CD4-positive, alpha-beta T cell treated with Interleukin-4 for 4 hours (primary cell): ENCODE measurements at places on chromosomes 1 and 21.

- DNase-seq: no peak
Observed at GRCh38 chr1:30418061-30418938, 305.1 kb downstream of the MATN1 start.

GRCh38 chr1:25809929-25810328 lies 9.8 kb upstream of the MTFR1L start:
- no peak for DNase-seq

GRCh38 chr1:235105051-235106043 lies 23.3 kb downstream of the TOMM20 start:
- peak; percentile 47 for DNase-seq

- DNase-seq: no peak
Observed at GRCh38 chr21:15018382-15018781, 46.4 kb downstream of the NRIP1 start.

DNA sequence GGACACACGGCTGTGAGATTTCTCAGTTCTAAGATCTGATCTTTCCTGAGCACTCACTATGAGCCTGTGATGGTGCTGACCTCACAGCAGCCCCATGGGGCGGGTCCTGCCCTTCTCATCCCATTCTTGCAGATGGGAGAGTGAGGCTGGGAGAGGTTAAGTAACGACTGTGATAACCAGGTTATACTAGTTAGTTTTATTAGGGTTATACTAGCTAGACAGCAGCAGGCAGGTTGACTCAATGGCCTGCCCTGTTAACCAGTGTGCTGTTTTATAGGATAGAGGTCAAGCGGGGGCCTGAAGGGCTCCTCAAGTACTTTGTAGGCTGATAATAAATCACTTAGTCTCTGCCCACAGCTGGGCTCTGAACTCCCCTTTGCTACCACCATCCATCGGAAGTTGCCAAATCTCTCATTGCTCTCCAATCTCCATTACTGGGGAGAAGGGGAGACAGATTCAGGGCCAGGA lies 4.8 kb downstream of the CNTN2 start:
- DNase-seq: no peak

DNA sequence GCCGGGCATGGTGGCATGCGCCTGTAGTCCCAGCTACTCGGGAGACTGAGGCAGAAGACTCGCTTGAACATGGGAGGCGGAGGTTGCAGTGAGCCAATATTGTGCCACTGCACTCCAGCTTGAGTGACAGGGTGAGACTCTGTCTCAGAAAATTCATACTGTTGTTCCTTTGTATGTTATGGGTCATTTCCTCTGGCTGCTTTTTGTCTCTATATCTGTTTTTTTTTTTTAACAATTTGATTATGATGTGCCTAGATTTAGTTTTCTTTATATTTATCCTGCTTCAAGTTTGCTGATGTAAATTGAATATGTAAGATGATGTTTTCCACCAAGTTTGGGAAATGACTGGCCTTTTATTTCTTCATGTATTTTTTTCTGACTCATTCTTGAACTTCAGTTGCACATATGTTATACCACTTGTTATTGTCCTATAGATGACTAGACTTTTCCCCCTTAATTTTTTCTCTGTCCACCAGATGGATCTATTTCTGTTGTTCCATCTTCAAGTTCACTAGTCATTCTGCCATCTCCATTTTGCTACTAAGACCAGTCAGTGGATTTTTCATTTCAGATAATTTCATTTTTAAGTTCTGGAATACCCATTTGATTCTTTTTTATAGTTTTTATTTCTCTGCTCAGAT lies 173.5 kb downstream of the GALNT2 start:
- DNase-seq: no peak

GRCh38 chr1:195866781-195867222 lies 741.4 kb downstream of the KCNT2 start:
- no peak for DNase-seq

GRCh38 chr1:177873238-177873637 lies 96.6 kb downstream of the SEC16B start:
- DNase-seq: no peak

DNA sequence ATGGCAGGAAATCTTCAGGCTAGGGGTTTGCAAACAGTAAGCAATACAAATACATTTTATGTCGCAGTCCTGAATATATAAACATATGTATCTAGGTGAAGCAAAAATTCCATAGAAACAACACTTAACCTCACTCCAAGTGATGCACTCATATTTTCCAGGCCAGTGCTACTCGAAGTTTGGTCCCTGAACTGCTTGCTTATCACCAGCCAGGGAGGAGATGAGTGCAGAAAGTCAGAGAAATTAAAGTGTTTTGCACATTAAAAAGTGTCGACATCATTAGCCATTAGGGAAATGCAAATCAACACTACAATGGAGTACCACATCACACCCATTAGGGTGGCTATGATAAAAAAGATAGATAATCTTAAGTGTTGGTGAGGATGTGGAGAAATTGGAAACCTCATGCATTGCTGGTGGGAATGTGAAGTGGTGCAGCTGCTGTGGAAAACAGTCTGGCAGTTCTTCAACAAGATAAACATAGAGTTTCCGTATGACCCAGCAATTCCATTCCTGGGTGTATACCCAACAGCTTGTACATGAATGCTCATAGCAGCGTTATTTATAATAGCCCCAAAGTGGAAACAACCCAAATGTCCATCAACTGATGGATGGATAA lies 70.5 kb upstream of the CSF1 start:
- no peak for DNase-seq

GRCh38 chr1:179142889-179143299 lies 61.0 kb downstream of the TOR3A start:
- peak; percentile 3 for DNase-seq

- no peak for DNase-seq
Observed at GRCh38 chr1:16981269-16981849, 939 bp upstream of the MFAP2 start.

DNA sequence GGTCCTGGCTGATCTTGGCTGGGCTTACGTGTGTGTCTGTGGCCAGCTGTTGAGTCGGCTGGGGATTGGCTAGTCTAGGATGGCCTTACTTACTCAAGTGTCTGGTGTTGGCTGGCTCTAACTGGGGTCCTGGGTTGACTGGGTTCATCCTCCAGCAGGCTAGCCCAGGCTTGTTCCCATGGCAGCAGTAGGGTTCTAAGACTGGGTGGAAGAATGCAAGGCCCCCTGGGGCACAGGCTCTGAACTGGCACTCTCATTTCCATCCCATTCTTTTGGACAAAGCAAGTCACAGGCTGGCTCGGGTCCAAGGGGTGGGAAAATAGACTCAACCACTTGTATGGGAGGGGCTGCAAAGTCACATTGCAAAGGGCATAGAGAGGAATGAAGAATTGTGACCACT lies 7.9 kb upstream of the OPRD1 start:
- DNase-seq: no peak

DNA sequence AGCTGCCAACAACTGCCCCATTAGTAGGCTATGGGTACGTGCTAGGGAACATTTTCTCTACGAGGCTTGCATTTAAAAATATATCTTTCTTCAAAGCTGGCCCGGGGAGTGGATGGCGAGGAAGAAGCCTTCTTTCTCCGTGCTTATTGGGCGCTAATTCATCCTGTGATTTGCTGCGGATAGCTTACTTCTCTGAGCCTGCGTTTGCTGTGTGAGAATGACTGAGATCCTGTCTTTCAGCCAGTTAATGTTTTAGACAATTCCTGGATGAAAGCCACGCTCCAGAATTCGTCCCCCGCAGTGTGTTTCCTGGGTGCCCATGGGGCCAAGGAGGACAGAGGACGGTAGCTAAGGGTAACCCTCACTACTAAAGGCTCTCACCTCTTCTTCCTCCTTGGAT lies 57.8 kb upstream of the TARBP1 start:
- no peak for DNase-seq

DNA sequence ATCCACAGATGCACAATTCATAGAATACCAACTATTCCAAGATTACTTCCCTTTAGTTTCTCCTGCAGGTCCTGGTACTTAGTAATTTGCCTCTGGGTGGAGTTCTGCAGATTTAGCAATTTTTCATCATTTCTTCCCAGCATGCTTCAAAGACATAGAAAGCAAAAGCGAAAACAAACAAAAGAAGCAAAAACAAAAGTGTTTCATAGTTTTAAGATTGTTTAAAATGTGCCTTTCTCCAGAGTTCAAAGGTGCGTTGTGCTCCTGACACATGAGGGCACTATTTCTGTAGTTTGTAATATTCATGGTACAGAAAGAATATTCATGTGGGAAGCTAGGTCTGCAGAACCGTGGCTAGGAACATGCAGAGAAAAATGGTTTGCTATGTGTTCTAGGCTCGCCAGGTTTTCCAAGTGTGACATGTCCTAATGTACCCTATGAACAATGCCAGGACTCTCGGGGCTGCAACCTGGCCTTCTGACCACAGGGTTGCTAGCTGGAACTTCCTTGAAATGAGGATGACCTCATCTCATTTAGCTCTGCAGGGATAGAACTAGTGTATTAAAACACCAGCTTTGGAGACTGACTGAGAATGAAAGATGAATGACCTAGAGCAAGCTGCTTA lies 30.0 kb upstream of the RCSD1 start:
- DNase-seq: peak; percentile 74

- no peak for DNase-seq
Observed at GRCh38 chr1:176694713-176695112, 231.7 kb downstream of the PAPPA2 start.

DNA sequence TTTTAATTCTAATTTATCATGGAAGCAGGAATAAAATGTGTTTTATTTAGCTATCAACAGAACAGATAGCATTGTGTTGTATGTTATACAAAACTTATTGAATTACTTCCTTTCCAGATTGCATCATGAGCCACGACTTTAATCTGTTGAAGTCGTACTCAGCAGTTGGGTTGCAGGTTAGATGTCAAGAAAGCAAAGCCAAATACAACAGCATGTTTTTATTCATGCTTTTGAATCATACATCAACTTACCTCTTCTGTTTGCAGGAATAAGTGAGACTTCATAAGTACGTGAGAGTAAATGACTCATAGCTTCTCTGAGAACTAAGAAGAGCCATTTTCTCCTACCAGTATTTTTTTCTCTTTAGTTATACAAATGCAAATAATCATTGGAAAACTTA lies 110.8 kb upstream of the ADGRL4 start:
- DNase-seq: no peak

- no peak for DNase-seq
Observed at GRCh38 chr1:100494393-100495084, 43.4 kb upstream of the GPR88 start.

GRCh38 chr1:26820784-26821269 lies 5.7 kb upstream of the ZDHHC18 start:
- DNase-seq: peak; percentile 71

GRCh38 chr21:36135391-36136102 lies 668 bp downstream of the CBR3 start:
- DNase-seq: peak; percentile 63

DNA sequence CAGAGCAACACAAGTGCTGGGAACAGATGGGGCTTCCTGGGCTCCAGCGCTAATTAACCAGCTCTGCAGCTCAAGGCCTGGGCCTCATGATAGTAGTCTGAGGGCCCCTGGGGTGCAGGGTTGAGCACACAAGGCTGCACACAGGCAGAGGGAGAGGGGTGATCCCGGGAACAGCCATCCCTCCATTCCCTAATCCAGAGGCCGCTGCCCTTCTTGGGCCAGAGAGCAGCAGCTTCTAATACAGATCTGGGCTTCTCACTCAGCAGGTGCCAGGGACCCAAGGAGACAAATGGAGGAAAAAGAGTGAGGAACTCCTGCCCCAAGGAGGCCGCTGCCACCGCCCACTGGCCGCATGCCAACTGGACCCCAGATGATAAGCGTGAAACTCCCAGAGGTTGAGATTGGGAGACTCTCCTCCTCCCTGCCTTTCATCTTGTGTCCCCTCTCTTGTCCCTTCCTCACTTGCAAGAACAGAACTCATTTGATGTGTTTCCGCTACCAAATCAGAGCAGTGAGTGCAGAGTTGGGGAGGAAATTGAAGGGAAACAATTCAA lies 58.0 kb upstream of the IFNAR2 start:
- DNase-seq: no peak

- no peak for DNase-seq
Observed at GRCh38 chr1:16438924-16439323, 1.6 kb upstream of the NECAP2 start.

DNA sequence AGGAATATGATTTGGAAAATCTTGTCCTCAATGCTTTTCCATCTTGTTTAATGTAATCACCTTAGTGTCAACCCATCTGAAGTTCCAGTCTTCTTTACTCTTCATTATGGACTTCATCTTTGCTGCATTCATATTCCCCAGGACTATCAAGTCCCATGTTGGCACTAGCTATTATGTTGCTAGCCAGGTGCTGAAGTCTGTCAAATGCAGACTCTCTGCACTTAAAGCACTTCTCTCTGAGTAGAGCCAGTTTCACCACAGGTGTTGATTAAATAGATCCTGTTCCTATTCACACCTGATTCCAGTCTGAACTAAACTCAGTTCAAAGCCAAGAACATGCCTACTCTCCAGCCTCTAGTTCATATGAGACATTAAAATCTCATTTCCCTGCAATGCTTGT lies 75.0 kb upstream of the PKN2 start:
- no peak for DNase-seq

DNA sequence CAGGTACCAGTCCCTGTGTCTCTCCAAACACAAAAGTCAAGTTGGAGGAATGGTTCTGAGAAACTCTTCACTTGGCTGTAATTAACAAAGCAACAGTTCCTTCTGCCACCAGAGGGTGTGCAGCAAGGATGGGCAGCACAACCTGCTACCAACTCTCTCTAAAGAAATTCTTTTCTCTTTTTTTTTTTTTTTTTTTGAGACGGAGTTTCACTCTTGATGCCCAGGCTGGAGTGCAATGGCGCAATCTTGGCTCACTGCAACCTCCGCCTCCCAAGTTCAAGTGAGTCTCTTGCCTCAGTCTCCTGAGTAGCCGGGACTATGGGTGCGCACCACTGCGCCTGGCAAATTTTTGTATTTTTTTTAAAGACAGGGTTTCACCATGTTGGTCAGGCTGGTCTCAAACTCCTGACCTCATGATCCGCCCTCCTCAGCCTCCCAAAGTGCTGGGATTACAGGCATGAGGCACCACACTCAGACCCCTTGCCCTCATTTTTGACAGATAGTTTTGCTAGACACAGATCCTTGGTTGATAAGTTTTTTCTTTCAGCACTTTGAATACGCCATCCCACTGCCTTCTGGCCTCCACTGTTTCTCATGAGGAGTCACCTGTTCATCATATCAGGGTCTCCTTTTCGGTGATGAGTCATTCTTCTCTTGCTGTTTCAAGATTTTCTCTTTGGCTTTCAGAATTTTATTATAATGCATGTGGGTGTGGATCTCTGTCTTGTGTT lies 12.1 kb upstream of the DEGS1 start:
- DNase-seq: peak; percentile 28

GRCh38 chr1:14567056-14567455 lies 31.4 kb upstream of the KAZN start:
- no peak for DNase-seq
